Tibial nerve (tissue), 4 donors: ENCODE measurements at places on chromosomes 5 and 9. TPM values are rescaled to one million over a fixed set of nuclear protein-coding genes. Genes with fewer than 3 reads are reported as not detected.

DNA sequence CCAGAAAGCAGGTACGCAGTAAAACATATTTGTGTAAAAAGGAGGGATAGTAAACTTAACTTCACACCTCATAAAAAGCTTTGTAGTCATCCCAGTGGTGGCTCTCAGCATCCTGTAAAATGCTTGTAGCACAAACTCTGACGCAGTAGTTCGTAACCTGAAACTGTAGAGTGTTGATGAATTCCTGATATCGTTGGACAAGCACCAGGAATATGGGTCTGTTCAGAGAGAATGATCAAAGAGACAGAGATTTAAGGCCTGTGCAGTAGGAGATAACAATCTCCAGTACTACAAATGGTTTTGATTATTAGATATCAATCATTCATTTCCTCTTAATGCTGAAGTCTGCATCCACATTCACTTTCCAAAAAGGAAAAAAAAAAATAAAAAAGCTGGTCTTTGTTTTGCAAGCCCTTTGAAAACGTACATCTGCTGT is 148.5 kb downstream of the KIAA0825 start:
- no peak for DNase-seq

GRCh38 chr5:115775999-115776398 is 40.5 kb downstream of the CDO1 start:
- no peak for DNase-seq

- DNase-seq = no peak
Observed at GRCh38 chr9:109830545-109830944, 50.5 kb downstream of the PALM2AKAP2 start.

DNA sequence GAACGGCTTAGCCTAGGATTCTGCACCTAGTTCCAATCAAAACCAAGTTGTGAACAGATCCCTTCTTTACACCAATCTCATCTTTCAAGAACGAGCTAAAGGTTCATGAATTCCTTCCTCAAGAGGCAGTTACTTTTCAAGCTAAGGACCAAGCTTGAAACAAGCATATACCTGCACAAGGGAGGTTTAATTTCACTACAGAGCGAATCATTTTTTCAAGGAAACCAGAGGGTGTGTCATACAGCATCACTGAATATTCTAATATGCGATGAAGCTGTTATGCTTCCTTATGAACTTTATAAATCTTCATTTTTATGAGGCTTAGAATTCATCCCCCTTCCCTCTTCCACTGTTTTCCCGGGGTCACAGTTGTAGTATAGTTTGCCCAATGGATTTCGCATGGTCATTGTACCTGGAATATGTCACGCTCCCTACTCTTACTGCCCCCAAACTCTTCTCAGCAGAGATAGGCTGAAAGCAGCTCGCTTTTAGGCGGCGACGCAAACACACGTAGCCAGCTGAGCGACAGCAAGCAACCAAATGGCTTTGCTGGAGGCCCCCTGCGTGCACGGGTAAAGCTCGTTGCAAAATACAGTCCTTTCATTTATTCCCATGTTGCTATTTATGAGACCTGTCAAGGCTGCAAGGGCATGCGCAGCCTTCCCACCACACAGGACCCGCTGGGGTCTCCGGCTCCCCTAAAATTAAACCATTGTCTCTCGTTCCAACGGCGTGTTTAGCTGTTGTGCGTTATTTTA is 832 bp downstream of the LMBRD2 start:
- no peak for DNase-seq

DNA sequence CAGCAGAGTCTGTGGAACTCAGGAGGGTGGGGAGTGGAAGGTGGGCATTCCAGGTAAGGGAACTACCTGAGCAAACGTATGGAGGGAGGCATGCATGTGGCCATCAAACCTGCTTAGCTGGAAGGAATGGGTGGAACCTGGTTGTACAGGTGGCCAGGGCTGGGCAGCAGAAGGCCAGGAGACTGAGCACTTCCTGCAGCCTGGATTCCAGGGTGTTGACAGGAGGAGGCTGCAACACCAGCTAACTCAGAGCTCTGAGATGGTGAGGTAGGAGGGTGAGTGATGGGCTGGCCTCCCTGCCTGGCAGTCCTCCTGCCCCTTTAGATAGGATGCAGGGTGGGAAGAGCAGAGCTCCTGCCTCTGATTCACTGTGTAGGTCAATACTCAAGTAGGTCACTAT is 92.5 kb upstream of the CPEB4 start:
- no peak for DNase-seq

Gene C5orf63
- 2.1 TPM for total RNA-seq
